AG10803 (cell line): ENCODE measurements at places on chromosomes 13 and 19.

- peak; percentile 99 for DNase-seq
These were observed 11.9 kb upstream of the FOSB start for GRCh38 chr19:45455707-45456499.

DNA sequence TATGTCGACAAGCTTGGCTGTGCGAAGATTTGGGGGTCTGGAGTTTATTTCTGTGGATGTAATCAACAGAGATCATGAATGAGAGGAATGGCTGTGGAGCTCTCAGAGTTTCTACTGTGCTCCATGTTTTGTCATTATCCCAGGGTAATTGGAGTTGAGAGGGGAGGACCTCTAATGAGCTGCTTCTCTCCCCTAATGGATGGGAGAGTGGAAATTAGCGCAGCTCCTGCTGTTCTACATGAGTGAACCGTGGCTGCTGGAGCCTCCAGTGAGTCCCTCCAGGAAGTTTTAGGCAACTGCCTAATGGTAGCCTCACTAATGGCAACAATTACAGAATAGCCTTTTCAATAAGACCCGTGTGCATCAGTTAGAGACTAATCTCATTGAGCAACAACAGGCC is 31.3 kb upstream of the FGF9 start:
- DNase-seq, result no peak

DNA sequence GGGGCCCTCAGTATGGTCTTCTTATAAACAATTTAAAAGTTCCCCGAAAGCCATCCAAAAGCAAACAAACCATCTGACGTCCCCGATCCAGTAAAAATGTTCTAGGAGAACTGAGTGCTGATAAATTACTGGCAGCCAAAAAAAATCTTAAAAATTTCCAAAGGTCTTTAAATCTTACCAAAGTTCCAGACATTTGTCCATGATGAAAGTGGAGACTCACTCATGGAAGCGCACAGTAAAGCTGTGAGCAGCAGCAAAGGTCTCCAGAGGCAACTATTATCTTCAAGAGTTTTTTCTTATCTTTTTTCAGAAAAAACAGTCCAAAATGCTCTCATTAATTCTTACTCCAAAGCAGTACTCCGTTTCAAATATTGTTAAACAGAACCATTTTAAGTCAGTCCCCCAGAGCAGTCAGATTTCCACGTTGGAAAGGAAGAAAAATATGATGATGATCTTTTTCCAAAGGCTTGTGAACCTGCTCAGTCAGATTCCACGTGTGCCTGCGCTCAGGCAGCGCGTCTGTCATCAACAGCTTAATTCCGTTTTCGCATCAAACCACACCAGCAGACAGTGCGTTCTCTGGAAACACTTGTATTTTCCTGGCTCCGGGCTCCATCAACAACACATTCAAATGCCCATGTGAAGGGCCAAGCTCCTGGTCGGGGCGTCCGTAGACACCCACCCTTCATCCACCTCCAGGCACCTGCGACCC is 85.4 kb downstream of the COL4A1 start:
- DNase-seq, result no peak

- DNase-seq, result no peak
These were observed 35.2 kb downstream of the STK24 start for GRCh38 chr13:98541701-98542203.

GRCh38 chr13:86830046-86830445 is 841.1 kb upstream of the SLITRK5 start:
- DNase-seq, result no peak

DNA sequence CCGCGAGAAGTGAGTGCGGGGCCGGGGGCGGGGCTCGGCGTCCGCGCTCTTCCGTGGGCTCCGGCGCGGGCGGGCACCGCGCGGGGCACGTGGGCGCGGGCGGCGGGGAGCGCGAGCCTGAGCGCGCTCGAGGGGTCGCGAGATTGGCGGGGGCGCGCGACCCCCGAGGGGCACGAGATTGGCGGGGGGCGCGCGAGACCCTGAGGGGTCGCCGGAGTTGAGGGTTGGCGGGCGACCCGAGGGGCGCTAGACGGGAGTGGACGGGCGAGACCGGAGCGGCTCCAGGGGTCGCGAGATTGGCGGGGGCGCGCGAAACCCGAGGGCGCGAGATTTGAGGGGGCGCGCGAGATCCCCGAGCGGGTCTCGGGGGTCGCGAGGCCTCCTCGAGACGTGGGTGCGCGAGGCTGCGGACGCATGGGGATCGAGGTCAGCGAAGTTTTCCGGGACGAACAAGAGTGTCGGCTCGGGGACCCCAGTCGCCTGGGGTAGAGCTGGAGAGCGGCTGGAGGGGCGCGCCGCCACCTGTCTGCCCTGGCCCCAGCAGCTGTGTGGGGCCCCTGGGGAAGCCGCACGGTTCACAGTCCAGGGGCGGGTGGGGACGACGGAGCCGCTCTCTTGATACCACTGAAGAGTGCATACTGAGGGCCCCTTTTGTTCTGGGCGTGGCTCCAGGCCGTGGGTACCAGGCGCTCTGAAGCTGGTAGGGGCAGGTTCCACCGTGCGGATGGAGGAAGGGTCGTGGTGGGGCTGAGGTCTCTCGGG is 682 bp downstream of the SSBP4 start:
- DNase-seq, result no peak

- peak; percentile 84 for DNase-seq
These were observed 50.6 kb downstream of the DPF1 start for GRCh38 chr19:38173291-38174041.

GRCh38 chr19:33604651-33605050 is 17.1 kb upstream of the CHST8 start:
- DNase-seq, result no peak

GRCh38 chr19:40622773-40623075 is 21.6 kb downstream of the LTBP4 start:
- DNase-seq, result no peak

GRCh38 chr19:12660980-12661379 is 5.6 kb downstream of the MAN2B1 start:
- no peak for DNase-seq

DNA sequence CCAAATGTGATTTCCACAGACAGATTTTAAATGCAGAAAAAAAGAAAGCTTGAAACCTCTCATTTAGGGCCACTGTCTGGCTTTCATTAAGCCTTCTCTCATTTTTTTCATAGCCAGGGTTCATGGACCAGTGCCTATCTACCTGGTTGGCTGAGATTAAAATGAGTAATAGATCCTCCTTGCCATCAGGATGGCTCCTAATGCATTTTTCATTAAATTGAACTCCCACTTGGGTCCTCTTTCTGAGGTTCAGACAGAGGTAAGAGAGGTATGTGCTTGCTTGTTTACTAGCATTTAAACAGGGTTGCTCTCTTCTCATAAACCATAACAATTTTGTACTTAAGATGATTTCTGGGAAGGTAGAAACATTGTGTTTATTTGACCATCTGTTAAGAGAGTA is 473.0 kb downstream of the TBC1D4 start:
- no peak for DNase-seq

- peak; percentile 45 for DNase-seq
These were observed 6.6 kb upstream of the CD79A start for GRCh38 chr19:41870401-41870873.

DNA sequence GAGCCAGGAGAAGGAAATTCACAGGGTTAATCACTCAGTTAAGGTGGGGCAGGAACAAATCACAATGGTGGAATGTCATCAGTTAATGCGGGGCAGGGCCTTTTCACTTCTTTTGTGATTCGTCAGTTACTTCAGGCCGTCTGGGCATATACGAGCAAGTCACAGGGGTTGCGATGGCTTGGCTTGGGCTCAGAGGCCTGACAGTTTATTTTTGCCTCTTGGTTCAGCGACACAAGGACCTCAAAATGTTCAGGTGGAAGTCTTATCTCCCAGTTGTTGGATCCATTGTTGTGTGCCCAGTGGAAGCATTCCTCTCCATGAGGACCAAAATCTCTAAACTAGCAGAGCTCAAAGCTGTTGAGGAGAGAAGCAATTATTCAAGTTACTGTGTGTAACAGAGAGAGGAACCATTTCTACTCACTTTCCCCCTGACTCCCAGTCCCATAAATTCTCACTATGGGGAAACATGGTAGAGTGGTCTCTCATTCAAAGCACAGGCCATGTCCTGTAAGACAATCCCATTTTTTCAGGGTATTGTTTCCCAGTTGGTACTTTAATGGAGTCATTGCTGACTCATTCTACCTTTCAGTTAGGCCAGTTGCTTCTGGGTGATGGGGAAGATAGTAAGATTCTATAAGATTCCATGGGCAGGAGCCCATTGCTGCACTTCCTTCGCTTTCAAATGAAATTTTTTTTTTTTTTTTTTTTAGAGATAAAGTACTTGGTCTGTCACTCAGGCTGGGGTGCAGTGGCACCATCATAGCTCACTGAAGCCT is 8.8 kb upstream of the COX7A1 start:
- DNase-seq, result no peak
